Suppressor macrophage treated with lipopolysaccharide for 4 hours (primary cell): ENCODE measurements at places on chromosomes 3 and 15.

DNA sequence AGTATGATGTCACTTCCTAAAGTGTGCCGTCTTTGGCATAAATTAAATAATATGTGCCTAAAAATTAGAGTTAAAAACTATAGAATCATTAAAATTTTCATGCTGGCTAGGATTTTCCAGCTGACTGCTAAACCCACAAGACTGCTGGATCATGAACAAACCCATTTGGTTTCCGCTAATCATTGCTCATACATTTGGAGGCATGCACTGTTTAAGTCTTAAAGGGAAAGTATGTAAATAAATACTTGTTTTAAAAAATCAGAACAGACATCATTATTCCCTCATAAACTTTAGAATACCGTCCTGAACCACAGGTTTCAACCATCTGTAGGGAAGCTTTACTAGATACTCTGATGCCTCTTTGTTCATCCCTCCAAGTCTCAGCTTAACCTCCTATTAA is 26.5 kb downstream of the ATP6V1A start:
- DNase-seq, result peak; percentile 24

GRCh38 chr3:68706096-68706495 is 226.3 kb downstream of the TAFA4 start:
- DNase-seq, result no peak

DNA sequence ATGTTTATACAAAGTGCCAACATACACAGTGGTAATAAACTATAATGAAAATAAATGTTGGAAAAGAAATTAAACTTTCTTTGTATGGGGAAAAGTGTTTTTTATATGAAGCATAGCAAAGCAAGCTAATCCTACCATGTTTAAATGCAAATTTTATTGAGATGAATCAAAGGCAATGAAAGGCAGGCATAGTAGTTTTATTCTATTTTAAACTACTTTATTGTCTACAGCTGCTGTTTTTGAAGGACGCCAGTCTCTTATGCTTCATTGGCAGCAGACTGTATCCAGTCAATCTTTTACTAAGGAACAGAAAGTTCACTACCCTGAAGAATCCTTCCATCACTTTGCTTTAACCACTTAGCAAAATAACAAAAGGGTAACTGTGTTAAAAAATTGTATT is 761.0 kb downstream of the ROBO2 start:
- no peak for DNase-seq

DNA sequence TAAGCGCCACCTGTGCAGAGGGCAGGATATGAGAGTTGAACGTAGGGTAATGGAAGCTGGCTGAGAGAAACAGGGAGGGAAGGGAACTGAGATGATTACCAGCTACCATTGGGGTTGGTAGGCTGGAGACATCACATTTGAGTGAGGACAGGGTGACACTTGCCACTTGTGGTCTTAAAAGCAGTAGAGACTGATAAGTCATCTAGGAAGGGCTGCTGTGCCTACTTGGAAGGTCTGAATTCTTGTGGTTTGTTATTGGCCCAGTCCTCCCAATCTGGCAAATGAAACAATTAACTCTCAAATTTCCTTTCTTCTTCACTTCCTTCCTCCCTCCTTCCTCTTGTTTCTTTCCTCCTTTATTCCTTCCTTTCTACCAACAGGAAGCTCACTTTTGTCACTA is 46.8 kb downstream of the COL6A5 start:
- DNase-seq, result no peak

- no peak for DNase-seq
These were observed 236.3 kb downstream of the NFKBIZ start for GRCh38 chr3:102085431-102086176.

DNA sequence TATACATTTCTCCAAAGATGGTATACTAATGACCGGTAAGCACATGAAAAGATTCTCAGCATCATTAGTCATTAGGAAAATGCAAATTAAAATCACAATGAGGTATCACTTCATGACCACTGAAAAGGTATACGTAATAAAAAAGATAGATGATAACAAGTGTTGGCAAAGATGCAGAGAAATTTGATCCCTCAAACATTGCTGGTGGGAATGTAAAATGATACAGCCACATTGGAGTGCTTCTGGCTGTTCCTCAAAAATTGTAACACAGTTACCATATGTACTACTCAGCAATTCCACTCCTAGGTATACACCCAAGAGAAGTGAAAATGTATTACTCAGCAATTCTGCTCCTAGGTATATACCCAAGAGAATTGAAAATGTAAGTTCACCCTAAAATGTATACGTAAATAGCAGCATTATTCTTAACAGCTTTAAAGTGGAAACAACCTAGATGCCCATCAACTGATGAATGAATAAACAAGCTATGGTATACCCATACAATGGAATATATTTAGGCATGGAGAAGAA is 25.0 kb upstream of the KY start:
- no peak for DNase-seq

DNA sequence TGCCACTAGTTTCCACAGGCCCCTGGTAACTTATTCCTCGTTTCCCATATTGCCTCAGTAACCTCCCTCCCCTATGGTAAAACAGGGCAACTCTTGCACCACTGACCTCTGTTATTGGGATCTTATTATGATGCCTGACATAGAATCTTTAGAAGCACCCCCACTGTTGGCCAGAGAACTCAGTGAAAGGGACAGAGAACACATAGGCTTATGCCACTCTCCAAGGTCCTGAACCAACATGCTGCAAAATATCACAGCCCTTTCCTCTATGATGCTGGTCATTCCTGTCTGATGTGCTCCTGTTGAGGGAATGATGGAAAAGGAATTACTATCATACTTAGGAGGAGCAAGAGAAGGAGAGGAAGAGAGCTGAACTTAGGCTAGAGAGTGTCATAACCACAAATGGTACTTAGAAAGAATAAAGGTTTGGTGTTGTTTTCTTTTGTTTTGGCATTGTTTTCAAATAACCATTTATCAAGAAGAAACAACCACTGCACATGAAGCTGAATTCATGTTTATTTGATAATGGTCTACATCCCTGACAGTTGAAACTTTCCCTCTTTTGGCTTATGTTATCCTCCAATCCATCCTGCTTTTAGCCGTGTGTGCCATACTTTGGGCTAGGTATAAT is 330.2 kb downstream of the EPHB1 start:
- peak; percentile 13 for DNase-seq

DNA sequence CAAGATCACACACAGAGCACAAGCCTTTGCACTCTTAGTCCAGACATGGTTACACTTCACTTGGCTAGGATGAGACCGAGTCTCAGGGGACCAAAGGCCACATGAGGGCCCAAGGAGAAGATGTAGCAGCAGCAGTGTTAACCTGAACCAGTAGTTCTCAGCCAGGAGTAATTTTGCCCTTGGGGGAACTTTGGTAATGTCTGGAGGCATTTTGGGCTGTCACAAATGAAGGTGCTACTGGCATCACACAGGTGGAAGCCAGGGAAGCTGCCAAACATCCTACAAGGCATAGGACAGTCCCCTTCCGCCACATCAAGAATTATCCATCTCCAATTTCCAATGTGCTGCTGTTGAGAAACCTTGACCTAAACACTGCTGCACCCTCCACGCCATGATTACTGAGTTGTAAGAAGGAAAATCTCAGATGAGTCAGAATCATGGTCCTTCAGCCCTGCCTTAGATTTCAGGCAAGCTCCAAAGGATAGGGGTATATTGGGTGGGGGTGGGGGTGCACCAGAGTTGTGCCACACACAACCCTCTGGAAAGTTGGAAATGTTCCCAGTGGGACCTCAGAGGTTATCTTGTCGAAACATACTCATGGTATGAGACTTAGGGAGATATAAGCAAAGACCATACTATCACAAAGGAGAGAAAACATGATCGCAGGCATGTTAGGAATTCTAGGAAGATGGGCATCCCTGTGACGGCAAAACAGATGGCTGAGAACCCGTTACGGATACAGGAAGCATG is 36.2 kb downstream of the SEMA5B start:
- DNase-seq, result no peak

- no peak for DNase-seq
These were observed 94.1 kb downstream of the ITPR1 start for GRCh38 chr3:4587061-4587837.

- no peak for DNase-seq
These were observed 235.6 kb downstream of the SV2B start for GRCh38 chr15:91335702-91336101.

GRCh38 chr15:57152666-57153539 is 223.4 kb upstream of the CGNL1 start:
- DNase-seq, result peak; percentile 90

GRCh38 chr15:26634319-26634718 is 138.5 kb downstream of the GABRB3 start:
- DNase-seq, result no peak

DNA sequence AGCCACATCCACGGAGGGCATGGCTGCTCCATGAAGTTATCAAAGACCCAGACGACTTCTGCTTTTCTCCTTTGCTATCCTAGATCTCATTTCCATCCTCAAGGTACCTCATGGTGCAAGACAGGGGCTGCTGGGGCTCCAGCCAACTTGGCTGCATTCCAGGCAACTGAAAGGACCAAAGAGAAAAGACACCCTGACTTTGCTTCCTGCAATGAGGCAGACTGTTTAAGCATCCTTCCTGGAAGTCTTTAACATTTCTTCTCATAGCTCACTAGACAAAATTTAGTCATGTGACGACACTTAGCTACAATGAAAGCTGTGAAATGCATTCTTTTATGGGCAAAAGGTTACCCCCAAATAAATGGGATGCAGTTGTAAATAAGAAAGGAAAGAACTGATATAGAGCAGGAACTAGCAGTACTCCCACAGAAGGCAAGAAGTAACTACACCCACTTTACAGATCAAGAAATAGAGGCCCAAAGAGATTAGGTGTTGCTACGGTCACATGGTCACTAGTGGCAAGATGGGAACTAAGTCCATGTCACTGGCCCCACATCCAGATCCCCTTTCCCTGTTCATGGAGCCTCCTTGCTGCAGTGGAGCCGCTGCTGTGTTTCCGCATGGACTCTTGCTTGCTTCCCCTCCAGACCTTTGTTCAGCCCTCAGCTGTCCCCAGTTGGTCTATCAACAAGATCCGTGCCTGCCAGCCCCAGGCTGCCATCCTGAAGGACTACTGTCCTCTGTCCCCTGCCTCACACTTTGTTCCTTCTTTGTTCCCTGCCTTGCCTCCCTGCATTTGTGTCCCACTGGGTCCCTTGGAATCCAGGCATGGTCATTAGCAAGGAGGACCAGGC is 107.0 kb downstream of the XXYLT1 start:
- DNase-seq, result no peak

GRCh38 chr15:41331833-41332193 is 578 bp downstream of the OIP5 start:
- DNase-seq, result no peak

DNA sequence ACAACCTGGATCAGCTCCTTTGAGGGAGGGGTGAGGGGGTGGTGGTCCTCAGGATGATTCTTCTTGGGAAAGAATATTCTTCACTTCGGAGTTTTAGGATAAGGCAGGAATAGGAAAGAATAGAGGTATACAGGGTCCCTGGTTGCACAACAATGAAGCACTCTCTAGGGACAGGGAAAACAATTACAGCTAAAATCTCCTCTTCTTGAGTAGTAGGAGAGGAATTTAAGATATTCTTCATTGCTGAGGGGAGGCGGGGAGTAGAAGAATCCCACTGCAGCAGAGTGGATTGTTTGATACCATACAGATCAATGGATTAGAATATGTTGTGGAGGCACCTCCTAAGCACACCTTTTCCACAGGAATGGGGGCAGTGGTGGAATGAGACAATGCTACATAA is 20.5 kb downstream of the SLC9C1 start:
- no peak for DNase-seq

DNA sequence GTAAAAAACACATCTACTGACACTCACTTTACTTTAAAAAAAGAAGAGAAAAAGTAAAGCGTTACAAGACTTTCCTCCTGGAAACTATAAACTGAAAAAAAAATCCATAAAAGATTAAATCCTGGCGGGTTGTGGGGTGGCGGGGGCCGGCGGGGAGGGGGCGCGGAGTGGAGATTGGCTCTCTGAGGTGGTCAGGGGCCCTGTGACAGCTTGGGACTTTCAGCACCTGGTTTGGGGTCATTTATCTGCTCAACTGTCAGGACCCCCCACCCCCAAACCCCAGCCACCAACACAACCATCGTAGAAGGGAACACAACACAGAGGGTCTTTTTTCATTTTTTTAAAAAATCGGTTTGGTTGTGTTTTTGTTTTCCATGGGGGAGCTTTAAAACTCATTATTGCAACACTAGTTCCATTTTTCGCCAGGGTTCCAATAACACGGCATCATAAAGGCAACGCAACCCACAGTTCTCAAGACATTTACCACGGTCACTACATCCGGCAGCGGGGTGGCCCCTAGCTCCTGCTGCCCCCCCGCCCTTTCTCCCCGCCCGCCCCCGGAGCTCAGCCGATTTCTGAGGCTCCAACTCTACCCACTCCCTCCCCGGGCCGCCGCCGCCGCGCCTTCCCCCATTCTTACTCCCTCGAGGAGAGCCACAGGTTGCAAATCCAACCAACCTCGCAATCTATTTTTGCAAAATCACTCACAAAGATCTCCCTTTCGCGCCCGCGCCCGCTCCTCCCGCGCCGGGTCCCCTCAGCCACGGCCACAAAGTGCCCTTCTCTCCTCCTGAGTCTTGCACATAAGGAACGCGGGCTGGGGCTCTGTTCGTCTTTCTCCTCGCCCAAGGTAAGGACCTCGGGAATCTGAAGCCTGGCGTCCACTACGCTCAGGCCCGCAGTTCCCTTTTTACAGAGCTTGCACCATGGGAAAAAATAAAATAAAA is 1.8 kb downstream of the BCL6 start:
- peak; percentile 95 for DNase-seq

DNA sequence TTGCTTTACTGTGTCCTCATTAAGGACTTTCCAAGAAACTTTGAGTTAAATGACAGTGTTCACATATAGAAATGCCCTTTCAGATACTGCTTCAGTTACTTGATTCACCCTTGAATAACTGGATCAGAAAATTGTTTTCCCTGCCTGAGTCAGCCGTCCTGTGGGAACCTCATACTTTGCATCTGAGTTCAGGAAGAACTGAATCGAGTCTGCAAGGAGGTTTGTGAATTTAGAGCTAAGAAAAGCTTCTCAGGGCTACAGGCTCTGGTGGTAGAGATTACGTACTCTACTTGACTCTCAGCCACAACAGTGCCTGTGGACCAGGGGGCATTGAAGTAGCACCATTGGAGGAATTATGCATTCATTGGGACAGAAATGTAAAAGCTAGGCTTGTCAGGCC is 252.4 kb upstream of the C2CD4B start:
- DNase-seq, result no peak

DNA sequence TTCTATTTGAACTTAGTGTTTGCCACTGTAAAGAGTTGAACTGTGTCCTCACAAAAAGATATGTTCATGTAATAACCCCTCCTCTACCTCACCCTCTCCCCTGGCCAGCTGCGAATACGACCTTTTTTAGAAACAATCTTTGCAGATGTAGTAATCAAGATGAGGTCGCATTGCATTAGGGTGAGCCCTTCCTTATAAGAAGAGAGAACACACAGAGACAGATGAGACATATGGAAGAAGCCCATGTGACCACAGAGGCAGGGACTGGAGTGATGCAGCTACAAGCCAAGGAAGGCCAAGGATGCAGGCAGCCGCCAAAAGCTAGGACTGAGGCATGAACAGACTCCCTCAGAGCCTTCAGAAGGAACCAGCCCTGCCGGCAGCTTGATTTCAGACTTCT is 27.6 kb downstream of the GPR176 start:
- no peak for DNase-seq

- no peak for DNase-seq
These were observed 39.2 kb upstream of the APH1B start for GRCh38 chr15:63238171-63238570.
